Myometrial cell (primary cell): ENCODE measurements at places on chromosomes 16 and 17. TPM values are rescaled to one million over a fixed set of nuclear protein-coding genes. Genes with fewer than 3 reads are reported as not detected.

Gene ENPP7
- total RNA-seq, result not detected in 2 replicates

Gene COPZ2
- 87.7 and 94.6 TPM in 2 replicates for total RNA-seq

Gene TEX14
- not detected in 2 replicates for total RNA-seq

Gene C16orf74
- 27.8 and 28.0 TPM in 2 replicates for total RNA-seq

Gene IKZF3
- total RNA-seq, result not detected in 2 replicates

Gene FOXO3B
- 5.1 and 6.1 TPM in 2 replicates for total RNA-seq

Gene ALOX15
- not detected in 2 replicates for total RNA-seq

Gene KRTAP9-6
- not detected in 2 replicates for total RNA-seq

Gene PRDM7
- not detected in 2 replicates for total RNA-seq

Gene MGRN1
- 31.4 and 37.7 TPM in 2 replicates for total RNA-seq

Gene HBZ
- not detected in 2 replicates for total RNA-seq

Gene KLHL11
- total RNA-seq, result 11.5 and 13.5 TPM in 2 replicates

Gene HP
- total RNA-seq, result not detected in 2 replicates

Gene KRT9
- total RNA-seq, result not detected in 2 replicates

Gene ODAD4
- 0.71 and 1.7 TPM in 2 replicates for total RNA-seq

Gene AKTIP
- total RNA-seq, result 12.4 and 20.6 TPM in 2 replicates

Gene ERN2
- 0.35 and 1.7 TPM in 2 replicates for total RNA-seq

Gene KATNB1
- total RNA-seq, result 34.6 and 40.9 TPM in 2 replicates

Gene BANP
- total RNA-seq, result 13.3 and 16.7 TPM in 2 replicates

Gene TNFRSF12A
- total RNA-seq, result 236 and 323 TPM in 2 replicates

Gene PMFBP1
- total RNA-seq, result 1.2 TPM in 1 of 2 replicates, not detected in the other

Gene CORO6
- total RNA-seq, result 3.2 and 5.7 TPM in 2 replicates

Gene KRT39
- total RNA-seq, result not detected in 2 replicates

Gene HS3ST3B1
- 5.8 and 7.5 TPM in 2 replicates for total RNA-seq

Gene CHST4
- total RNA-seq, result not detected in 2 replicates

Gene TMEM100
- total RNA-seq, result 1.4 and 1.9 TPM in 2 replicates

Gene PPL
- total RNA-seq, result under 0.01 and 0.18 TPM in 2 replicates

Gene FOXL1
- 11.2 and 11.7 TPM in 2 replicates for total RNA-seq

Gene ADORA2B
- total RNA-seq, result 64.0 and 65.2 TPM in 2 replicates

Gene ZPBP2
- total RNA-seq, result not detected in 2 replicates

Gene RASL10B
- 4.6 TPM in 2 replicates for total RNA-seq

Gene HOXB8
- total RNA-seq, result not detected in 2 replicates

Gene BICDL2
- not detected in 2 replicates for total RNA-seq

Gene SLC13A2
- not detected in 2 replicates for total RNA-seq

Gene KIAA0753
- total RNA-seq, result 11.2 and 11.9 TPM in 2 replicates

Gene IGSF6
- not detected in 2 replicates for total RNA-seq

Gene STH
- total RNA-seq, result not detected in 2 replicates

Gene HES7
- total RNA-seq, result 2.0 TPM in 1 of 2 replicates, not detected in the other

Gene WFIKKN1
- total RNA-seq, result 0.86 TPM in 1 of 2 replicates, not detected in the other

Gene NPIPB13
- total RNA-seq, result 0.18 and 0.29 TPM in 2 replicates

Gene XYLT1
- 5.1 and 5.5 TPM in 2 replicates for total RNA-seq

Gene SOX8
- under 0.01 TPM in 1 of 2 replicates, not detected in the other for total RNA-seq

Gene SCNN1B
- total RNA-seq, result not detected in 2 replicates

Gene TBC1D3I
- total RNA-seq, result not detected in 2 replicates
